ENCODE measurements at places on chromosomes 16 and 17.

- DNase-seq: peak; percentile 95
Observed at GRCh38 chr17:47276868-47277267, 23.2 kb downstream of the ITGB3 start.

DNA sequence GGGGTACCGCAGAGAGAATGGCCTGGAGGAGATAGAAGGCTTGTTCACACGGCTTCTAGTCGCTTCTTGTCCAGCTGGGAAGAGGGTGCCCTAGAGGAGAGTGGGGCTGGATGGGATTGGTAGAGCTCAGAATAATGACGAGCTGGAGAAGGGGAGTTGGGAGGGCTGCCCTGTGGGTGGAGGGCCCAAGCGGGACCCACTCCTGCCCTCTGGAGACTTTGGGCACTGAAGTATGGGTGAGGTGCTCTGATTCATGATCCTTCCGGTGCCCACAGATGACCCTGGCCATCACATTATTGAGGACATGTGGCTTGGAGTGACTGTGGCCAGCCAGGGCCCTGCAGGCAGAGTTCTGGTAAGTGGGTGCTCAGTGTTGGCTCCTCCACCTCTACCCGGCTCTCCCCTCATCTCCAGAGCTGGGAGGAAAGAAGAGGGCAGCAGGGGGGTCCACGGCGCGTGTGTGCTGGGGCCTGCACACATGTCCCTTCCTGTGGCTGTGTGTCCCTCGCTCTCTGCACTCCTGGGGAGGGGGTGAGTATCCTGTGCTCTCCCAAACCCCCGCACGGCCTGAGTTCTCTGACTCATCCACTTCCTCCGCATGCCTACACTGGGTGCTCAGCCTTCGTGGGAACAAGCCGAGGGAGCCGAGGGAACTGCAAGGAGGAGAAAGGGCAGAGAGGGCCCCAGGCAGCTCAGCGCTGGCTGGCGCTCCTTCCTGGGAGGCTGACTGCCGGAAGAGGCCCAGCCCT, 8.5 kb downstream of the ITGA3 start:
- peak; percentile 77 for DNase-seq

- peak; percentile 74 for DNase-seq
Observed at GRCh38 chr17:7841396-7841914, 7.4 kb downstream of the KDM6B start.

DNA sequence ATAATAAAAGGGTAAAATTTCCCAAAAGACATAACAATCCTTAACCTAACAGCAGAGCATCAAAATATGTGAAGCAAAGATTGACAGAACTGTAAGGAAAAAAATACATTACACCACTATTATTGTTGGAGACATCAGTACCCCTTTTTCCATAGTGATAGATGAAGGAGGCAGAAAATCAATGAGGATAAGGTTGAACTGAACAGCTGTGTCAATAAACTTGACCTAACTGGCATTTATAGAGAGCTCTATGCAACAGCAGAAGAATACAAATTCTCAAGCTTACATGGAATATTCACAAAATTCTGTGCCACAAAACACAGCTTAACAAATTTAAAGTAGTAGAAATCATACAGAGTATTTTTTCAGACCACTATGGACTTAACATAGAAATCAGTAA, 195.0 kb upstream of the ELAC2 start:
- DNase-seq: no peak

- peak; percentile 68 for DNase-seq
Observed at GRCh38 chr16:83390759-83391158, 417.0 kb upstream of the HSBP1 start.

DNA sequence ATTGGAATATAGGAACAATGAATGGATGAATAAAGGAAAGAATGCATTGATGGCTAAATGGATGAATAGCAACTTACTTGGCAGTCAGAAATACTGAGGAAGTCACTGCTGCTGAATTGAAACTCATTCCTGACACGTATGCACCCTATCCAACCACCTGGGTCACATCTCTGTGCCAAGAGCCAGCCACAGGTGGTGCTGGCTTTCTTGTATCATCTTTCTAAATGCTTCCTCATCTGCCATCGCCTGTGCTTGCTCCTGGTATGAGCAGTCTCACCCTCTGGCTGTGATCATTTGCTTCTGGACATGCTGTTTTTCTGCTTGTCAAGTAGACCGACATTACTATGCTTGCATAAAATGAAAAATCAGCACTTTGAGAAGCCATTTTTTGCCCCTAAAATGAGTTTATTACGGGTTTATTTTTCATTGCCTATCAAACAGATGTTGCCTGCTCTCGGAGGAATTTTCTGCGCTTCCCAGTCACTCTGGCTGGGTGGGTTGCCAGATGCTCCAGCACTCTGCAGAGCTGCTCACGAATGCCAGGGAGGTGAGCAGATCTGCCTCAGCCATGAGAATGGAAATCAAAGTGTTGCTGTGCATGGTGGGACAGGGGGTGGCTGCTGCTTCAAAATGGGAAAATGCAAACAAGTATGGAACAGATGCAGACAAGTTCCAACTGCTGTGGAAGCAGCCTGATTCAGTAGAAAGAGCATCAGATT, 1349.6 kb upstream of the CDH8 start:
- no peak for DNase-seq

GRCh38 chr17:57902800-57903759, 52.1 kb downstream of the CUEDC1 start:
- DNase-seq: no peak

GRCh38 chr17:78822552-78822951, 18.1 kb downstream of the USP36 start:
- DNase-seq: no peak

DNA sequence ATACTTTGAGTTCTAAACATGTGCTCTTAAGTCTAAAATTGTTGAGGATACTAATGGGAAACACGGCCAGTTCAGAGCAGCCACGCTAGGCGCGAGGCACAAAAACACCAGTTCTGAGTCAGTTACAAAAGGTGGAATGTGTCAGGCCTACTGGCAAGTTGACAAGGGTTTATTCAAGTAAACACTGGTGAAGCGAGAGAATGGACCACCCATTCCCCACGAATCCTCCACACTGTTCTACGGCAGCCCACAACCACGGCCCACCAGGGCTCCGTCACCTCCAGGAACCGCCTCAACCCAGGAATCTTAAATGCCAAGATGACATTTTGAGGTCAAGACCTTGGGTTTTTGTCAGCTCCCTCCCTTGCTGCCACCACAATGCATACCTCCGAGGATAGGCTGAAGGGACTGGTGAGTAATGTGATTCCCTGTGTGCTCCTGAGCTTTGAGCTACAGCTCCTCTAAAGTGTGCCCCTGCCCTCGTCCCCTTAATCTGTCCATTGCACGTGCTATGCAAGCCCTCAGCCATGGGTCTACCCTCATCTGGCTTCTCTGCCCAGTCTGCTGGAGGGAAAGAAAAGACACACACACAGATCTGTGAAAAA, 28.5 kb upstream of the TRAP1 start:
- DNase-seq: no peak

DNA sequence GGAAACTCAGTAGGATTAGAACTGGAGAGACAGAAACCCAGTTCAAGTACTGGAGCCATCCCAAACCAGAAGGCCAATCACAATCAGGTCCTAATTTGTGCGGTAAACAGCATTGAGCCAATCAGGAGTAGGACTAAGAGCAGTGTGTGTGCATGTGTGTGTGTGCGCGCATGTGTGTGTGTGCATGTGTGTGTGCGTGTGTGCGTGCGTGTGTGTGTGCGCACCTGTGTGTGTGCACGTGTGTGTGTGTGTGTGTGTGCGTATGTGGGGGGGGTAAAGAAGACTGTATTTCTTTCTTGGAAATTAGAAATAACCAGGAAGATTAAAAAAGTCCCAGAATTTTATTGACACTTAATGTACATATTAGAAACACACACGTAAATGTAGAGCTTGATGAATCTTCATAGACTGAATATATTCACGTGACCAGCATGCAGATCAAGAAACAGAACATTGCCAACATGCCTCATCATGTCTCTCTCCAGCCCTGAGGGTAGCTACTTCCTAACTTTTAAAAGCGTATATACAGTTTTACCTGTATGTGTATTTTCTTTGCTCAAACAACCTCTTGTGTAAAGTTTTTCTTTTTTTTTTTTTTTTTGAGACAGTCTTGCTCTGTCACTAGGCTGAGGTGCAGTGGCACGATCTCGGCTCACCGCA, 919 bp upstream of the DHRS7C start:
- no peak for DNase-seq

DNA sequence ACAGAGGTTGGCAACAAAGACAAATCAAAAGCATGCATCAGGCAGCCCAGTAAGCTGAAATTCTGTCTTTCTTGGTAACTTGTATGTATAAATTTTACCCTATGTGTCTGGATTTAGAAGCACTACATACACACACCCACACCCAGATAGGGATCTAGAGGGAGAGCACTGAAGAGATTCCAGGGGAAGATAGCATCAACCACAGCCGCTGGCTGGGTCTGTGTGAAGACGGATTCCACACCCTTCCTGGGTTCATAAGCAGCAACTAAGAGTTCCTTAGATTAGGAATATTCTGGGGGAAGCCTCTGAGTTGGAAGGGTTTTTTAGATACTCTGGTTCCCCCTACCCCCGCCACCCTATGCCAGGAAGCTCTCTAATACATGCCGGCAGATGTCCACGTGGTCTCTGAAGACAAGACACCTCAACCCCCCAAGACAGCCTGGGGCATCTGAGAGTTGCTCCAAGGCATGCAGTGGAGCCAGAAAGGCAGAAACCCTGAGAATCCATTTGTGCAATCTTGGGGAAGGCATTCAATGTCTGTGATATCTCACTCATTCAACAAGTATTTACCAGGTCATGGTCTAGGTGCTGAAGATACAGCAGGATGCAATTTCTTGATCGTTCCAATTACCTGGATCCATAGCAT, 86.4 kb downstream of the NOG start:
- peak; percentile 67 for DNase-seq

GRCh38 chr17:1949754-1950153, 75.4 kb downstream of the RTN4RL1 start:
- peak; percentile 58 for DNase-seq

DNA sequence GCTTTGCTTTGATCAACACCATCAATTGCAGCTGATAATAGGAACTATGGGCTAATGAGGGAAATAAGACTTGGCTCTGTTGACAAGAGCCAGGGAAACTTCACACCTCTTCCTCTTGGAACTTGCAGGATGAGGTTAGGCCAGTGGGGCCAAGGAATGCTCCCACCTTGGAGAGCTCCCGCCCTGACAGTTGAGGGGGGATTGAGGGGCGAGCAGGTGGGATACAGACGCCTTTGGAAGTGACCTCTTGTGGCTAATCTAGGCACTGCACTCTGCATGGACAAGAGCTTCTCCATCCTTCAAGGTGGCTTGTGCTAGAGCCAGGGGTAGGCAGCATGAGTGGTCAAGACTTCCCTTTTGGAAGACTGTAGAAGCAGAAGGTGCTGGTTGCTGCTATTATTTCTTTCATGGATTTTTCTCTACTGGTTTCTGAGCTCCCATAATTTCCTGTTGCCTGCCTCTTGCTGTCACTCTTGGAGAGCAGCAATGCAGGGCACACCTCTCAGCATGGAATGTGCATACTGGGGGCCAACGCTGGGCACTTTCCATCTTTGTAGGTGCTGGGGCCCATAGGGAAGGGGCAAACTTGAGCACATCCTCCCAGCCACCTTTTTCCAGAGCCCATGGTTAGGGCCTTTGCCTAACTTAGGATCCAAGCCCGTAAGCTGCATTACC, 2.3 kb upstream of the PHF12 start:
- peak; percentile 90 for DNase-seq

DNA sequence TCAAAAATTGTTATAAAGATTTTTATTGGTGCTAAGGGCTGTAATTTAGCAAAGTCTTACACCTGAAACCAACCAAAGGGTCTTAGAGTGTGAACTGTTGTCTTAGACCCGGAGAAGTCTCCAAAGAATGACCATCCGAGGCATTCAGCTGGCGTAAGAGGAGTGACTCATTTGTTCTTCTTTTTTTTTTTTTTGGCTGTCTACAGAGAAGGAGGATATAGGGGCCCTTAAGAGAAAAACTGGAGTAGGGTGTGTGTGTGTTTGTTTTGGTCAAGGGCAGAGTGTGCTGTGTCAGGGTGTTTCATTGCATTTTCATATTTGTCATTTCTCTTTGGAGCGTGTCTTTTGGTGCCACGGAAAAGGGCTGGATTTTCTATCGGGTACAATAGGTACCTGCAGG, 508.0 kb downstream of the WWOX start:
- DNase-seq: no peak

GRCh38 chr16:71424626-71425025, 17.2 kb downstream of the TLE7 start:
- DNase-seq: no peak

- DNase-seq: no peak
Observed at GRCh38 chr17:1639549-1640180, 5.9 kb downstream of the SCARF1 start.

GRCh38 chr17:10135539-10136257, 62.7 kb downstream of the GAS7 start:
- DNase-seq: no peak

DNA sequence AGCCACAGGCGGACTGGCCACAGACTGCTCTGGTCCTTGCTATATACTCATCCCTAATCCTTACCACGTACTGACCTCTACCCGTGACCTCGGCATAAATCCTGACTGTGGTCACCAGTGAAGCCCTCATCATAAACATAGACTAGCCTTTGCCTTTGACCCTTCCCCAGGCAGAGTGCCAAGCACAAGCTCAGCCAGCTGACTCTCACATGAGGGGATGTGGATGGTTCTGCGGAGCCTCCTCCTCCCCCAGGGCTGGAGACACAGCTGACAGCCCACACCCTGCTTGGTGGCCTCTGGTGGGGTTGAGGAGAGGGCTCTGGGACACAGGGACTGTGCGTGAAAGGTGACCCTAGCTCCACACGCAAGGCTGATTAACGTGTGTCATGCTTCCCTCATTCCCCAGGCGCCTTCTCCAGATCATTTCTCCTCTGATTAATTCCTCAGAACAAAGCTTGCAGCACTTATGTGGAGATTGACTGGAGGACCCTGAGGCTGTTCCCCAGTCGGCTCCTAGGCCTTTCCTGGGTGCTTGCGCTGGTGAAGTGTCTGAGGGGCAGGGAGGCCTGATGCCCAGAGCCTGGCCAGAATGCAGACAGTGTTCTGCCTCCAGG, 241.5 kb upstream of the NLRP1 start:
- DNase-seq: no peak

- peak; percentile 6 for DNase-seq
Observed at GRCh38 chr17:16243801-16244567, 27.0 kb downstream of the PIGL start.

- DNase-seq: no peak
Observed at GRCh38 chr16:30340621-30341020, 14.5 kb downstream of the CD2BP2 start.

GRCh38 chr16:11138769-11139325, 117.2 kb downstream of the SOCS1 start:
- no peak for DNase-seq

- no peak for DNase-seq
Observed at GRCh38 chr17:81135505-81136278, 29.6 kb upstream of the PVALEF start.

- no peak for DNase-seq
Observed at GRCh38 chr17:77779711-77780539, 178.6 kb upstream of the TNRC6C start.

DNA sequence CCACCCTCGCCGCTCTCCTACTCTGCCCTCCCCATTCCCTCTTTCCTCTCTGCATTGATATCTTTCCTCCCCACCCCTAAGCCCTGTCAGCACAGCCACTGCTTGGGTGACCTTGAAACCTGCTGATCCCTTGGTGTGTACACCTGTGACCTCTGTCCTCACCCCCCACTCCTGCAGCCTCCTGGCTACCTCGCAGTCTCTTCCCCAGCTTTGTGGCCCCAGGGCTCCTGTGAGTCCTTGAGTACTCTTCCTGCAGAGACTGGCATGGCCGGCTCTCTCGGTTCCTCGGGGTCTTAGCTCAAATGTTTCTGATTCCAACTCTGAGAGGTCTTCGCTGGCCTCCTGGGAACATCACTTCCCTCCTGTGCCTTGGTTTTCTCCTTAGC, 31.7 kb downstream of the ADCY7 start:
- DNase-seq: no peak

GRCh38 chr17:43151880-43152456, 19.0 kb upstream of the NBR1 start:
- no peak for DNase-seq

All from ELF-1 (cell line).